Stimulated activated CD4-positive, alpha-beta T cell treated with anti-CD3 and anti-CD28 coated beads, TNF-alpha, amount 100 ng/mL, for 48 hours (primary cell): ENCODE measurements at places on chromosomes 5 and 9.
A peak's percentile ranks its signal among the peaks of the same experiment; 100 is the strongest.

DNA sequence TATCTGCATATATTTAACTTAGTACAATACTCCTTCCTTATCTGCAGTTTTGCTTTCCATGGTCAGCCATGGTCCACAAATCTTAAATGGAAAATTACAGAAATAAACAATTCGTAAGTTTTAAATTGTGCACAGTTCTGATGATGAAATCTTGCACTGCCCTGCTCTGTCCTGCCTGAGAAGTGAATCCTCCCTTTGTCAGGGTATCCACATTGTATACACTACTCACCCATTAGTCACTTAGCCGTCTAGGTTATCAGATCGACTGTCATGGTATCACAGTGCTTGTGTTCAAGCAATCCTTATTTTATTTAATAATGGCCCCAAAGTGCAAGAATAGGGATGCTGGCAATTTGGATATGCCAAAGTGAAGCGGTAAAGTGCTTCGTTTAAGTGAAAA, 8.3 kb upstream of the YTHDC2 start:
- DNase-seq, result no peak

DNA sequence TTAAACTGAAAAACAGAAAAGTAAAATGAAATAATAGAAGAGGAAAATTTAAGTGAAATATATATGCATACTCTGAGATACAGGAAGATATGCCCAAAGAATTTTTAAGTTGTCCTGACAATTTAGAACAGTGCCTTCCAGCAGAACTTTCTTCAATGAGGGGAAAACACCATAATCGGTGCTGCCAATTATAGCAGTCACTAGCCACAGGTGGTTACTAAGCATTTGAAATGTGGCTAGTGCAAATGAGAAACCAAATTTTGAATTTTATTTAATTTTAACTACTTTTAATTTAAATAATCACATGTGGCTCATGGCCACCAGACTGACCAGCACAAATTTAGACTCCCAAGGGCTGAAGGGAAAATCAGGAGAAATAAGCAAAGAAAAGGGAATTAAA, 410.6 kb downstream of the RAB3C start:
- no peak for DNase-seq

GRCh38 chr9:88988796-88989641, 2.2 kb upstream of the S1PR3 start:
- no peak for DNase-seq

DNA sequence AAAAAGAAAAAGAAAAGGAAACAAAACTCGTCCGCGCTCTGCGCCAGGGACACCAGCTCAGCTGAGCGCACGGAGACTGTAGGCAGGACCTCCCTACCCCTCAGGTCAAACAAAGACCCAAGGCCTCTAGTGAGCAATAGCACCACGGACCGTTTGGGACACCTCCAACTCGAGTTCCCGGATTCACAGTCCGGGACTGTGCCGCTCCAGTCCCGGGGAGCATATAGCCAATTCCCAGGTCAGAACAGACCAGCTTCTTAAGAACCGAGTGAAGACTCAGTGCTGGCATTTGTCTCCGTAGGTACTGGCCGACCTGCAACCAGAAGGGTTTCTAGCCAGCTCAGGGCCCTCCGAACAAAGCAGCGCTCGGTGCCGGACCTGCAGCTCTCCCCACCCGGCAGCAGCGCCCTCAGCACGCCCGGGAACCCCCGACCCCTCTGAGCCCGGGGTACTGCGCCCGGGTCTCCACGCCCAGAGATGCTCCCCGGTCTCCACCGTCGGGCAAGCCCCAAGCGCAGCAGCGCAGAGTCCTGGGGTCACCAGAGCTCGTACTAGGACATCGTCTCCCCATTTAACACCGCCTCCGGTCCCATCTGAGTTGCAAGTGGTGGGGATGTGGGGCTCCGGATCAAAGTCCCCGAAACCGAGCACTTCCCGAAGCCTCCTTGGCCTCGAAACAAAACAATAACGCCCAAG, 591 bp downstream of the ABCA1 start:
- peak; percentile 12 for DNase-seq

- no peak for DNase-seq
These were observed 24.6 kb downstream of the LOX start for GRCh38 chr5:122053181-122054109.

- DNase-seq, result no peak
These were observed 42.7 kb downstream of the CYLC2 start for GRCh38 chr9:103037508-103038477.

DNA sequence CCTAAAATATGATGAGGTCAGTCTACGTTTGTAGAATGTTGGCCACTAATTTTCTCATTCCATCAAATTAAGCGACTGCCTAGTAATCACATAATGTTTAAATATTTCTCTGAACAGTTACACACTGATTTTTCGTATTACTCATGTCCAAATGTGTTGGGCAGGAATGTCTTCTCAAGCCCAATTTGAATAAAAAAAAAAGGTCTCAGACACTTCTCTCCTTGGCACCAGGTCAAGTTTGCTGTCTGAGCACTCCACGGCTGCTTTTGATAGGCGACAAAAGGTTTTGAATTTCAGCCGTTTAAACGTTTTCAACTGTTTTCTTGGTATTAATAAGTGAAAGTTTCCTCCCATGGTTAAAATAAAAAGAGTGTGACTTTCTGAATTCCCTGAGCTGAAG, 542.1 kb downstream of the IRX1 start:
- DNase-seq, result no peak

DNA sequence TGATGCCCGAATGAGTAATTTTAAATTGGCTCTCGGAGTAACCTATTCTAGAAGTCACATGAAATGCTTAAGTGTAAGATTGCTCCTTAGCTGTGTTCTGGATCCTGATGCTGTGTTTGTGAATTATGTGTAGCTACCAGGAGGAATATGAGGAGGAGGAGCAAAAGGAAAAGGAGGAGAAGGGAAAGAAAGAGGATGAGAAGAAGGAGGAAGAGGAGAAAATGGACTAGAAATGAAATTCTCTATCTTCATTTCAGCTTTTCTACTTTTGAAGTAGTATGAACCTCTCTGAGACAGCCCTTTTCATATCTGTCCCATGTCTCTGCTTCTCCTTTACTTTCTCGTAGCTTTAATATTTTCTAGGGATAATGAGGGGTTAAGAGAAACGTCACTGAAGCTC, 119.4 kb upstream of the ACTBL2 start:
- DNase-seq, result no peak

- DNase-seq, result no peak
These were observed 1.6 kb upstream of the PAPPA start for GRCh38 chr9:116151966-116152381.
